ENCODE measurements at places on chromosomes 6 and 20.

DNA sequence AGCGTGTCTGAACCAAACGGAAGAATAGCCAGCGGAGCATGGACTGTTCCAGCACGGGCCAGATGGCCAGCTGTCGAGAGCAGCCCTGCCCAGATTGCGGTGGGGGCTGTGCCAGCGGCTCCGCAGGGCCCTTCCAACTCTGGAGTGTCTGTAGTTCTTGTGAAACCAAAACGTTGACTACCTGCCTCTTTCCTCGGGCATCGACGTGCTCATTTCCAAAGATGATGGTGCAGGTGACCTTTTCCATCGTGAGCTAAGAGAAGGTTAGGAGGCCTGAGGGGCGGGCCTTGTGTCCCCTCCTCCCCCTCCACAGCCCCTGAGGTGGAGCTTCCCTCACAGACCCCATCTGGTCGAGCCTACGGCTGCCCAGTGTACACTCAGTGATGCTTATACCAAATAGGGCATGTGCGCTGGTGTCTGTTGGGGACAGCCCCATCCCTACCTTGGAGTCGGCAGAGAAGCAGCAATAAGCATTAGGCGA lies 12.9 kb upstream of the C20orf144 start:
- no peak for DNase-seq

DNA sequence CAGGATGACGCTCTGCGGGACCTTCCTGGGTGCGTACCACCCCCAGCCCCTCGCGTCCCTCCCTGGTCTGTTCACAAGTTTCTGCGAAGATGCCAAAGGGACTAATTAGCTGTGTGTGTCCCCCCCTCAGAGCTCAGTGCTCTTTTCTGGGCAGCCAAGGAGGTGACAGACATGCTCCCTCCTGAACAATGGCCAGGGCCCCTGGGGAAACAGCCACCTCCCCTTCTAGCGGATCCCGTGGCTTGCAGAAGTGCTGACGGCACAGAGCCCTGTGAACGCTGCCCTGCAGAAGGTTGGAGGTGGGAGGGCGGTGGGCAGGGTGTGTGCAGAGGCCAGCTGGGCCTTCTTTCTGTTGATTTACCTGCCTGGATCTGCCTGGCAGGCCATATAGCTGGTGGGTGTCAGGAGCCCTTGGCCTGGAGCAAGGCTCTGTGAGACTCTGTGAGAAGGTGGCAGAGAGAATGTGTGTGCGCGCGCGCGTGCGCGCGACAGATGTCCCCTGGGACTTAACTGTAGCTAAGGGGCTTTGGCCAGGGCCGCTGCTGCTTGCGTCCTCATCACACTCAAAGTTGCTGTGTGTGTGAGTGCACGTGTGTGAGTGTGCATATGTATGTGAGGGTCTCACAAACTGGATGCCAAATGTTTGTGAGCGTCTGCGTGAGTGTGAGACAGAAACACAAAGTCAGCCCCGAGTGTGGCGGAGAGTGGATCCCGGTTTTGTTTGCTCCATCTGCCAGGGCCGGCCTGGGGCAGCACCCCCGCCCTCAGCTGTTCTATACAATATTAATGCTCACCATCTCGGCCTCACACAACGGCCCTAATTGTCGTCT lies 3.5 kb upstream of the MYT1 start:
- no peak for DNase-seq

DNA sequence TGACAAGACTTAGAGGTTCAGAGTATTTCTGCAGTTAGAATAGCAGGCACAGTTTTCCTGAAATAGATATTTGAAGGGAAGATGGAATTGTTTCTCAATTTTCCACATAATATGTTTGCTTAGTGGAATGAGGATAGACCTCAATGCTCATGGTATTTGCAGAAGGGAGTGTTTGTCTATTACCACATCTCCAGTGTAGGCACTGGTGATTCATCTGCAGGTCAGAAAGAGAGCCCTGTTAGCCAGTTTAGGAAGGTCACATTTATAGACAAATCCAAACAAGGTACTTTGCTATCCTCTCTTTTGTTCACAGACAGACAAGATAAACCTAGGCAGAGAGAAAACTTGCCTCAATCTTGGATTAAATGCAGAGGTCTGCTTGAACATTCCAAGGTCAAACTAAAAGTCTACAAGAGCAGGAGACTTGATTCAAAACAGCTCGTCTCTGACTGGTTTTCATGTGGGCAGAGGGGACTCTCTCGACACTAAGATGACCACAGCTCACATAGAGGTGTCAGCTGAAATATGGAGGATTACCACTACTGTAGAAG lies 22.8 kb downstream of the ISM1 start:
- DNase-seq, result no peak

- DNase-seq, result no peak
Measured at GRCh38 chr6:115935361-115935760, 125.3 kb downstream of the FRK start.

DNA sequence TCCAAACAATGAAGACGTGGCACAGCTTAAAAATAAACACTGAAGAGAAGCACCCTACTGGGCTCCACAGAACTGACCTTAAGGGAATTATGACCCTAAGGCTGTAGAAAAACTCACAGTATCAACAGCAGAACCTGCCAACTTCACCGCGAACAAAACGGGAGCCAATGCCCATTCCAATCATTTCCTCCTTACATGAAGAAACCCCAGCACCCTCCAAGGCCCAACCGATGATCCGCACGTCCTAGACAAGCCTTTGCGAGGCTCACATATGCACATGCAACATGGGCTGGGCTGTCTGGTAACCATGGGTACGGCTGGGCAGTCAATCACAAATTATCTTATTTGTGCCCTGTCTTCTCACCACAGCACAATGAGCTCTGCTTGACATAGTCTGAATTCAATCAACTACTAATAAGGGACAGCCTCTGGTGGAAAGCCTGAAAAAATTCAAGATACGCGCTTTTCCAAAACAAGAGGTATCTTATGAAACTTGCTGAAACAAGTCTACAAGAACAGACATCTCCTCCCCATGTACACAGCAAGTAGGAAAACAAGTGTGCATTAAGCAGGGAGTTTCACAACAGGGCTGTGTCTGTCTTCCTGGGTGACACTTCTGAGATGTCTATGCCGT lies 1.7 kb downstream of the DIDO1 start:
- no peak for DNase-seq

- no peak for DNase-seq
Measured at GRCh38 chr6:122200440-122200839, 199.0 kb upstream of the HSF2 start.

DNA sequence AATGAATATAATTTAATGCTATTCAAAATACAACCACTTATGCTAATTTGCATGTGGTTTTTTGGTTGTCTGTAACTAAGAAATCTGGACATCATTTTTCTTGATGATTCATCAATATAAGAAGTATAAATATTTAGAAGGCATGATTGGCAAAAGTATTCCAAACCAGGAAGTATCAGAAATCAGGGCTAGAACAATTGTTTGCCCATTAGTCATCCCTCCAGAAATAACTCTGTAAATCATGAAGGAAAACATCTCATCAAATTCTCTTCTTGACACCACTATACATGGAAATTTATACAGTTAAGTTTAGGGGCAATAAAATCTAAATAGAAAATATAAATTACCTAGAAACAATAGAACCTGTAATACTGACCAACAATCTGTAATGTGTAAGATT lies 554.7 kb upstream of the HS3ST5 start:
- DNase-seq, result no peak

GRCh38 chr6:36160147-36160760 lies 29.9 kb downstream of the MAPK13 start:
- no peak for DNase-seq

Data from GM19239 (cell line).